Stimulated activated CD4-positive, alpha-beta T cell treated with anti-CD3 and anti-CD28 coated beads, TNF-alpha, amount 100 ng/mL, for 24 hours (primary cell): ENCODE measurements at places on chromosomes 11 and 22.
A peak's percentile ranks its signal among the peaks of the same experiment; 100 is the strongest.

DNA sequence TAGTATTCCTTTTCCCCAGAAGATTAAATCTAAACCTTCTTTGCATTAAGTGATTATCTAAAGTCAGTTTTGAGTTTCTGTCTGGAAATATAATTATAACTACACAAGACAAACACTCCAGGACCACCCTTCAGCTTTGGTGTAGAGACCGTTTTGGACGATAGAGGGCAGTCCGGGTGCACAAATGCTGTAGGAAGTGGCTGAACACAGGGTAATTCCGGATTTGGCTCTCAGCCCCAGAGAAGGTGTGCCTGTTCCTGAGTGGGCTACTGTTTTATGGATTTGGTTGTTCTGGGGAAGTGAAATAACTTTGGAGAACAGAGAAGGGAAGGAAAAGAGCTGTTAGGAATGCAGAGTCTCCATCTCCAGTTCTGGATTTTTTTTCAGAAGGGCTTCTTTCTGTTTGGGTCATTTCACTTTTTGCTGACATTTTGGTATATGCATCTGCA is 14.8 kb downstream of the EXT2 start:
- DNase-seq: peak; percentile 46

GRCh38 chr11:103413266-103413888 is 304.2 kb downstream of the DYNC2H1 start:
- DNase-seq: no peak

DNA sequence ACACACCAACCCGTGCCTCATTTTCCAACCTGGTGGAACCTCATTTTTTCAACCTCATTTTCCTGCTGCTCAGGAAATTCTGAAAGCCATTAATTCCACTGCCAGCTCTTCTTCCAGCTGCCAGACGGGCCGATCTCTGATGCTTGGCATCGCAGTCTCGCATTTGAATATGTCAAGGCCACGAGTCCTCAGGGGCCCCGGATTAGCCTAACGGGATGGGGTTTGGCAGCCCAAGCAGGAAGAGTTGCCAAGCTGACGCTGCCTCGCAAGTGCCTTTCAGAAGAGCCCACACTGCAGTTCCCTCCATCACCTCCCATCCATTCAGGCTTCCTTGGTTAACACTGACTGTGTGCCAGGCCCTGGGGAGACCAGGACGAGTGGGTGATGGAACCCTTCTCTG is 8.7 kb downstream of the RASD2 start:
- no peak for DNase-seq

GRCh38 chr11:122755409-122755808 is 82.9 kb upstream of the CRTAM start:
- DNase-seq: no peak
